NCI-H2107 (cell line): ENCODE measurements at places on chromosomes 3 and 15.
A peak's percentile ranks its signal among the peaks of the same experiment; 100 is the strongest.

DNA sequence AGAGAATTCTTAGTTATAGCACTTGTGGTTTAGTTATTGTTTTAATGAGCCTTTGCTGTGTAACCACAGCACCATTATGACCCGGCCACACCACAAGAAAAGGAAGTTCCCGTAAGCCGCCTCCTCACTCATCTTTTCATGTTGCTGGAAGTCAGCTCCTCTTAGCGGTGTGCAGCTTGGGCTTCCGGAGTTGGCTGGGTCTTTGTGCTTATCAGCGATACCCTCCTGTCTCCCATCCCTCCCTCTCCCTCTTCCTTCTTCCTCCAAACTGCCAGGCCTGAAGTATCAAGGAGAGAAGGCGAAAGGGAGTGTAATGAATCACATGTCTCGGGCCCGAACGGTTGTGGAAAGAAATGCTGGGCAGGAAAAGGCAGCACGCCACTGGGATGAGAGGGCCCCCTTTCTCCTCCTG lies 353.5 kb downstream of the MCTP2 start:
- DNase-seq = no peak

GRCh38 chr3:42368861-42369260 lies 41.5 kb downstream of the LYZL4 start:
- no peak for DNase-seq

- no peak for DNase-seq
Observed at GRCh38 chr3:127655641-127656040, 17.1 kb upstream of the ABTB1 start.

- no peak for DNase-seq
Observed at GRCh38 chr3:137202941-137203340, 245.2 kb downstream of the IL20RB start.

GRCh38 chr3:67883766-67884165 lies 229.4 kb upstream of the SUCLG2 start:
- no peak for DNase-seq

GRCh38 chr15:78090422-78091063 lies 1.8 kb upstream of the SH2D7 start:
- no peak for DNase-seq

GRCh38 chr3:55623786-55624185 lies 136.7 kb upstream of the WNT5A start:
- DNase-seq = no peak

- peak; percentile 17 for DNase-seq
Observed at GRCh38 chr3:63193647-63194046, 84.5 kb upstream of the SYNPR start.
